Fibroblast of the conjunctiva (primary cell): ENCODE measurements at places on chromosomes 5 and 9.

DNA sequence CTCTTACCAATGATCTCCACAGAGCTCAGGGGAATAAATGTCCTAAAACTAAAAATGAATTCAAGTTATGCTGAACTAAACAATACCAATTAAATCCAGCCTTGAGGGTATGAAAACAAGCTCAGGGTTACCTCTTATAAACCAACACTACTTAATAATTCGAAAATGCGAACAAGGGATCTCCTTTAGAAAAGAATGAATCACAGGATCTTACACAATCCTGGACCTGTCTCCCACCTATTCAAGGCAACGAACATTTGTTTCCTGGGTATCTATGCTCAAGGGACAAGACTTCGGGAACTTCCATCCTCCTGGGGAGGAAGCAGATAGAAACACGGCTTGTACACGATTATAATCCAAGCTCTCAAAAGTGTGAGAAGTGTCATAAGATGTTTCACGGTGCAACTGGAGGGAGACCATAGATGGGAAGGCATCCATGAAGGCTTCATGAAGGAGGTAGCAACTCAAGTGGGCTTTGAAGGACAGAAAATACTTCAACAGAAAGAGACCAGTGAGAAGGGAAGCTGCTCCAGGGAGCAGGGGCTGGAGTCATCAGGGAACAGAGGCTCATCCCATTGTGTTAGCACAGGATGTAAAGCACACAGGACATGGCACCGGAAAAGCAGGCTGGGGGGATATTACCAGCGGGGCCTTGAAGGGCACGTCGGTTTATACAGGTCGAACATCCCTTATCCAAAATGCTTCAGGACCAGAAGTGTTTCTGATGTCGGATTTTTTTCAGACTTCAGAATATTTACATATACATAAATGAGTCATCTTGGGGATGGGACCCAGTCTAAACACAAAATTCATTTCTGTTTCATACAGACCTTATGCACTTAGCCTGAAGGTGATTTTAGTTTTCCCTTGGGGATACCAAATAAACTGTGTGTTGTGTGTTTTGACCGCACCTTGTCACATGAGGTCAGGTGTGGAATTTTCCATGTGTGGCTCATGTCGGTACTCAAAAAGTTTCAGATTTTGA lies 87.4 kb downstream of the TLE1 start:
- no peak for DNase-seq

DNA sequence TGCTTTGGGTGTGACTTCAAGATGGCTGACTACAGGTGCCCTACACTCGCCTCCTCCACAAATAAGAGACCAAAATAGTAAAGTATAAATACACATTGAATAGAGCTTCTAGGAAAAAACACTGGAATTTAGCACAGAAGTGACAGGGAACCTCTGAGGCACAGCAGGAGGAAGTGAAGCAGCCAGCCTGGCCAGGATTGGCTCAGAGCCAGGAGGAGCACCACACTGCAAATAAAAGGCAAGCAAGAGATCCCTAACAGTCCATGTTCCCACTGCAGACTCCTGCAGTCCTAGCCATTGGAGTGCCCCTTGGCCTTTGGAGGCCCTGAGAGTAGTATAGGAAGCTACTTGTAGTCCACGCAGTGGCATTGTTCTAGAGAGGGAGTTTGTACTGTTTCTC lies 186.7 kb upstream of the TLX3 start:
- DNase-seq = no peak

DNA sequence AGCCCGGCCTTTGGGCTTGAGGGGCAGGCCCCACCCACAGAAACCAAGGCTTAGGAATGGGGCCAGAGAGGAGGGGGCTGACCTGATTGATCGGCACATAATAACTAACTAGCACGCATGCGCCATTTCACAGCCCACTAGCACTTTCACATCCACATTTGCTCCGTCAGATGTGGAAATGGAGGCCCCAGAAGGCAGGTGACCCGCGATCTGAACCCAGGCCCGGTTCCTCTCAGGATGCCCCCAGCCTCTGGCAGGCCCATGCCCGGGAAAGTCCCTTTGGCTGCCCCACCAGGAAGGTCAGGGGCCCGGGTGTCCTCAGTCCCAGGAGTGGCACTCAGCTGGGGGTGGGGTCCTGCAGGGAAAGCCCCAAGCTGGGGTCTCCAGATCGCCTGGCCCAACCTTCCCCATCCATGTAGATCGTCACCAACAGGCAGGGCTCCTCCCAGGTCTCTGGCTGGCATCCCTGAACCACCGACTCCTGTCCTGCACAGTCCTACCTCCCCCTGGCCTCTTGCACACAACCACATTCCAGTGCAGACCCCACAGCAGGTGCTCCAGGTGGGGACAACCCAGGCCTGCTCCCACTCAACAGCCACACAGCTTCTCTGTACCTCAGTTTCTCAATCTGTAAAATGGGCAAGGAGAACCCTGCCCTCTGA lies 46.7 kb downstream of the VAV2 start:
- no peak for DNase-seq

GRCh38 chr5:41435276-41435675 lies 75.1 kb downstream of the PLCXD3 start:
- no peak for DNase-seq

- DNase-seq = no peak
Observed at GRCh38 chr9:119365291-119366027, 3.8 kb downstream of the BRINP1 start.

DNA sequence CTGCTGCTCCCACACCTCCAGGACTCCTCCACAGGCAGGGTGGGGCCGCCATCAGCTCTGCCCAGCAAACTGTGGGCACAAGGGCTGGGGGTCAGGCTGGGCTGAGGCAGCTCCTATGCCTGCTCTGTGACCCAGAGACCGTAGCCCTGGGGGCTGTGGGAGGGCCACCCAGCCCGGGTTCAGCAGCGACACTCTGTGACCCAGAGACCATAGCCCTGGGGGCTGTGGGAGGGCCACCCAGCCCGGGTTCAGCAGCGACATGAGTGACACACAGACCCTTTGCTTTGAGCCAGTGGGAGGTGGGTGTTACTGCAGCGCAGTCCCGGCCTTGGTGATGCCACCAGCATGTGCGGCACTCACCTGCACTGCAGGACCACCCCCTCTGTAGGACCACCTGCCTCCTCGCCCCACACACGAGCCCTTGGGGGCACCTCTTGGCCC lies 118.9 kb upstream of the LPCAT1 start:
- no peak for DNase-seq

DNA sequence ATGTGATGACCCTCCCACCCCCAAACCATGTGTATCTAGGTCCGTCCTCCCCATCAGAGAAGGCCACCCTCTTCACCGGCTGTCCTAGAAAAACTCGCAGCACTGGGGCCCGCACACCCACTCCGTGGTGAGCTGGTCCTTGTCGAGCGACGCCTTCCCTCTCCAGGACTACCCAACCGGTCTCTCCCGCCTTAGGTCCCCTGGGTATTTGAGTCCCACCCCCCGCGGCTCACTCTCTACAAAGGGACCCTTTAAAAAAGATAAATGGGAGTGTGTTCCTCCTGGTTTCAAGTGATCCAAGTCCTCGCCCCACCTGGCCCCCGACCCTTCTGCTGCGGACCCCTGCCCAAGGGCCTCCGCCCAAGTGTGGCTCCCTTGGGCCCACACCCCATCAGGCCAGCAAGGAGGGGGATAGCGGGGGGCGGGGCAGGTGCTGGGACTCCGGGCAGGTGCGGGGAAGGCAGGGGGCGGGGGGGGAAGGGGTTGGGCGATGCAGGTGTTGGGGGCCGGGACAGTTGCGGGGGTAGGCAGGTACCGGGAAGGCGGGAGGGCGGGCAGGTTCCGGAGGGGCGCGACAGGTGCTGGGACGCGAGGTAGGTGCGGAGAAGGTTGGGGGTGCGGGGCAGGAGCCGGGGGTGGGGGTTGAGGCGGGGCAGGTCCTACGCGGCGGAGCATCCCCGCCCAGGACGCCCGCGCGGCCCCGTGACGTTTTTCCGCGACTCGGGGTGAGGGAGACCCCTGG lies 970 bp upstream of the ARRDC1 start:
- no peak for DNase-seq

GRCh38 chr9:13717322-13718054 lies 438.0 kb upstream of the MPDZ start:
- DNase-seq = no peak

- no peak for DNase-seq
Observed at GRCh38 chr9:135648494-135649410, 9.4 kb upstream of the GLT6D1 start.

DNA sequence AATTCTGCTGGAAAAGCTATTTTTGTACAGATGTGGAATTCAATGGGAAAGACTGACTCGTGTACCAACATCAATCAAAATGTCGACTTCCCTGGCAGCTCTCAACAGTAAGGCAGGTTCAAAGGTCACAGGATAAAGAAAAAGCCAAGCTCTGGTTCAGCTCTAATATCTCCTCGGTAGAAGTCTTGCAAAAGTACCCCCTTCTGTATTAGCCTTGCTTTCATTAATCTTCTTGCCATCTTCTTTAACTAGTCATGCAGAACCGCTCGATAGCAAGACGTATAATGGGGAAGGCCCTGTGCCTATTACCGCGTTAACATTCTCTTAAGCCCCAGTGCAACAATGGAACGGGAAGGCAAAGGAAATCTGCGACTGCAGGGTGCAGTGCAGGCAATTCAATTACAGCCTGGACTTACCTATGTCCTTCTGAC lies 201.2 kb downstream of the GAPVD1 start:
- DNase-seq = no peak

DNA sequence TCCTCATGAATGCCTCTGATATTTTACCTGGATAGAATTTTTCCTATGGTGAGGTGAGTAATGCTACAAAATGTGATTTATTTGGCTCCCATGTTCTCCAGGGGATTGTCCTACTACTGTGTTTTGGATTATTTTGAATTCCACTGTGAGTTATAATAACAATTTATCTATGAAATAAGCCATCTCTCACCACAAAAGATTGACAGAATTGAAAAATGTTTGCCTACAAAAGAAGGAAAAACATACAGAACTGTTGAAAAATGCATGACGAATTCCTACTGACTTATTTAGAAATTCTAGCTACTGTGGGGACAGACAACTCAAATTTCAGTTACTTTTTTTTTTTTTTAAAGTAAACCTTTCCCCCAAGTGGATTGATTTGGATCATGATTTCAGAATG lies 463.7 kb upstream of the GRIN3A start:
- no peak for DNase-seq

- DNase-seq = peak; percentile 76
Observed at GRCh38 chr9:35603506-35603985, 1.5 kb upstream of the TESK1 start.

DNA sequence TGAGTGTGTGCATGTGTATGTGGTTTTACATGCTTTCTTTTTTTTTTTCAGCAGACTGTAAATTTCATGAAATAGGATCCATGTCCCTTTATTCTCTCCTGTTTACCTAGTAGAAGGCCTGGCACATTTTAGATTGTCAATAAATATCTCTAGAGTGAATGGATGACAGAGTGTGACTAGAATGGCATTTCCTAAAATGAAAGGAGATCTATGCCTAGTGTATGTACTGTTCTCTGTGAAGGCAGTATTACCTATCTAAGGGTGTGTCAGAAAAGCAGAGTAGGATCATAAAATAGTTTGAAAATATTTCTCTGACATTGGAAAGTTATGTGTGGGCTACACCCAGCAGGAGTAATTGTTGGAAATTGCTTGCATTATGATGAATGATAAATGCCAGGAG lies 1876.0 kb upstream of the C9orf72 start:
- DNase-seq = no peak

DNA sequence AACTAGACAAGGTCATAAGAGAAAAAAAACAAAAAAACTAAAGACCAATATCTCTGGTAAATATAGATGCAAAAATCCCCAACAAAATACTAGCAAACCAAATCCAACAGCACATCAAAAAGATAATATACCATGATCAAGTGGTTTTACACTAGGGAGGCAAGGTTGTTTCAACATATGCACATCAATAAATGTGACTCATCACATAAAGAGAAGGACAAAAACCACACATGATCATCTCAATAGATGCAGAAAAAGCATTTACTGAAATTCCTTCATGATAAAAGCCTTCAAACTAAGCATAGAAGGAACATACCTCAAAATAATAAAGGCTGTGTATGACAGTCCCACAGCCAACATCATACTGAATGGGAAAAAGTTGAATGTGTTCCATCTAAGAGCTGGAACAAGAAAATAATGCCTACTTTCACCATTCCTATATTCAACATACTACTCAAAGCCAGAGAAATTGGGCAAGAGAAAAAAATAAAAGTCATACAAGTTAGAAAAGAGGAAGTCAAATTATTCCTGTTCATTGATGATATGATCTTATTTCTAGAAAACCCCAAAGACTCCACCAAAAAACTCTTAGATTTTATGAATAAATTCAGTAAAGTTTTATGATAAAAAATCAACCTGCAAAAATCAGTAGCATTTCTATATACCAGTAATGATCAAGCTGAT lies 72.2 kb upstream of the FAM169A start:
- DNase-seq = no peak

- no peak for DNase-seq
Observed at GRCh38 chr5:107631805-107632362, 38.9 kb downstream of the EFNA5 start.

- DNase-seq = peak; percentile 12
Observed at GRCh38 chr5:127203818-127204217, 86.8 kb upstream of the MEGF10 start.

DNA sequence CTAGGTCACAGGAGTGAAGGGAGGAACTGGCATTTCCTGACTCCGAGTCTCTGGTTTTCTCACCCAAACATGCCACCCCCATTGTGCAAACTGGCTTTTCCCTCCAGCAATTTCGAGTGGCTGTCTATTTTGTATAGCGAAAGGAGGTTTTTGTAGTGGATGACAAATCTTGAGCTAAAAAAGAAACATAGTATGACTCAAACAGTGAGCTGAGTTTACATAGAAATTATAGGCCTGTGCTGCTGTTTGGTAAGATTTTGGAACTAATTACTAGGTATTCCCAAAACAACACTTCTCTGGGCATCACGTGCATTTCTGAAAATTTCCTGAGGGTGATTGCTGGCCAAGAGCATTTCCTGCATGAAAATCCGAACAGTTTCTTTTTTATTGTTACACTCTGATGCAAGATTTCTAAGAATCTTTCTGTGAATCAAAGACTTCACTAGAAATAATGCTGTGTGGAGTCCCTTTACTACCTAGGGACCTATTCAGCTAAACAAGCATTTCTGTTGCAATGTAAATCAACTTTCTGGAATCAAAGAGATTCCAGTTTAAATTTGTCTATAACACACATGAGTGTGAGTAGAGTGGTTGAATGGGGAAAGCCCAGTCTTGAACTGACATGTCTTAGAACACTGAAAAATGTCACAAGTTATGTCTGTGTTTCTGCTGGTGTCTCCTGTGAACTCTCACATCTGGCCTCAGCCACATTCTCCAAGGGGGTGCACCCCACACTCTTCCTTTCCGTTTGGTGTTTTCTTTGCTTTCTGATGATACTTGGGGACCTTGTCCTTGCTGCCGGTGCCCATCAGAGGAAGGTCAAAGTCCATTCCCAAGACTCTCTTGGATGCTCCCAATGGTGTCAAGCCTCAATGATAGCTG lies 33.3 kb upstream of the DAPK1 start:
- DNase-seq = no peak

GRCh38 chr9:18063856-18064390 lies 410.0 kb upstream of the ADAMTSL1 start:
- no peak for DNase-seq

DNA sequence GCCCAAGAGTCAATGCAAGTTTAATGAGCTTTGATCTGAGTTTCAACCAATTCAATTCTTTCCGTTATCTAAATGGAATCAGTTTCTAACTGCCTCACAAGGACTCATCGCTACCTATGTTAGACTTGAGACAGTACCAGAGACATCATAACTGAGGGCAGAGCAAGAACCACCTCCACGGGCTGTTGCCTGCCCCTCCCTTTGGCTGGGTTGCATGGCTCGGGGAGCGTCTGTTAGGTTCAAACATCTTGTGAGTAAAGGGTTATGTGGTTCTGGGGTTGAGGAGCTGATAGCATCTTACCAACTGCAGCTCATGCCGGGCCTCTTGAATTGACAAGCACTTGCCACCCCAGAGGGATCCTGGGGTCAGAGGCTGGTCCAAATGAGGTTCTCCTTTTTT lies 457.9 kb downstream of the ENC1 start:
- DNase-seq = no peak
